ENCODE measurements at places on chromosomes 11 and 22.

- no peak for DNase-seq
Measured at GRCh38 chr11:25886036-25886435, 445.9 kb upstream of the ANO3 start.

DNA sequence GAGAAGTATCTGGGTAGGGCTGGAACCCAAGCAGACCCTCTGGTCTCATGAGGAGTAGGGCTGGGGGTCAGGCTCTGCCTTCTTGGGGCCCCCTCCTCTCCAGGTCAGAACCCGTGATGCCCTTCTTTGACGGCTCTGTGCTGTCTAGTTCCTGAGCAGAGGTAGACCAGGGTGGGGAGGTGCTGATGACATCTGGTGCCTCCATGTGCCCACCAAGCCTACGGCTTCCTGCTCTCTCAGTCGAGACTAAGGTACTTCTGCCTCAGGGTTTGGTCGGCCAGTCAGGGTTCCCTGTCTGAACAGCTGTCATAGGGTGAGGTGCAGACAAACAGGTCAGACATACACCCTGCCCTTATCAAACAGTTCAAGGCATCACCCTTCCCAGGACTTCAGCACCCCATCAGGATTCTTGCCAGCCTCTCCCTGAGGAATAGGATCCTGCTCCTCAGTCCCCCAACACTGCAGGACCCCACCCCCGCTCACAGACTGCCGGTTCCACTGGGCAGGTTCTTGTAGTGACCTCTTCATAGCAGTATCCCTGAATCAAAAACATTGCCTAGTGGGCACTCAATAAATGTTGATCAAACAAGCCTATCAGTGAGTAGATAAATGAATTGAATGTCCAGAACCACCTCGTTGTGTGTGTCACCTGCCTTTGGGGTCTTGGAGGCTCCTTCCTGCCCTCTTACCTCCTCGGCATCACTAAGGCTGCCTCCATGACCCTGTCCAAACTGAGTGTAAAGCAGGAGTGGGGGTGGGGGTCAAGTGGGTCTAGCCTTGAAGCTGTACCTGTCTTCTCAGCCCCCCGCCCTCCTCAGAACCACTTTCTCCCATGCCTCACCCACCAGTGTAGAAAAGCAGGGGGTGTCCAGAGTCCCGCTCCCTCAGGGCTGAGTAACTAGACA lies 158.2 kb downstream of the BUD13 start:
- DNase-seq: no peak

- no peak for DNase-seq
Measured at GRCh38 chr22:19568337-19569275, 44.4 kb upstream of the CLDN5 start.

DNA sequence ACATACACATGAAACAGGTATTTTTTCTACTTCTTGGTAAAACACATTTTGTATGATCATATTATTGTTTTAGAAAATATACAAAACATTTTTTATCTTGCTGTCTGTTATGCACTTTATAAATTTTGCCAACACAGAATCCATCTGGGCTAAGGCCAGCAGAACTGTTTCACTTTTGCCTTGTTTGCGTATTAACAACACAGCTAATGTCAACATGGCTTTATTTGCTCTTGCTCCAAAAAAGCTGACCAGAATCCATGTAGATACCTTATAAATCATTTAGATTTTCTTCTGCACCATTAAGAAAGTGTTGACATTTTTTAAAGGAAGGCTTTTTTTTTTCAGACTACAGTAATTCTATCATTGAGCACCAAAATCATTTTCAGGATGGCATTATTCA lies 58.1 kb upstream of the PGR start:
- no peak for DNase-seq

GRCh38 chr22:36077271-36077670 lies 48.6 kb upstream of the RBFOX2 start:
- no peak for DNase-seq

- no peak for DNase-seq
Measured at GRCh38 chr22:43846966-43847365, 15.3 kb downstream of the SULT4A1 start.

GRCh38 chr22:40728731-40729189 lies 49.5 kb downstream of the MCHR1 start:
- DNase-seq: peak; percentile 25

DNA sequence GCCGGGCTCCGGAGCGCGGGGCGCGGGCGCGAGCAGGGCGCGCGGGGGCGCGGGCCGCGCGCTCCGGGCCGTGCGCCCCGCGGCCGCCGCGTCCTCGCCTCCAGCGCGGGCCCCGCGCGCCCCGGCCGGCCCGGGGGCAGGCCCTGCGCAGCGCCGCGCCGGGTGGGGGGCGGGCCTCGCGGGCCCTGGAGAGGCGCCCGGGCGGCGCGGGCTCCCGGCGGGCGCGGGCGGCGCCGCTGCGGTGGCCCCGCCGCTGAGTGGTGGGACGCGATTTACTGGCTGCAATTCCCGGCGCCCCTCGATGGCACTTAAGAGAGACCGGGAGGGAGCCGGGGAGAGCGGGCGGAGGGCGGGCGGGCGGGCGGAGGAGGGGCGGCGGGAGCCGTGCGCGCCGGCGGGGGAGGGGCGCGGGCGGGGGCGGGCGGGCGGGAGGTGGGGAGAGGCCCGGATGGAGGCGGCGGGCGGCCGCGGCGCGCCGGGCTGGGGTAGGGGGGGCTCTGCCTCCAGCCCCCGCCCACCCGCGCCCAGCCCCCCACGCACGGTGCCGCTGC lies 73.2 kb upstream of the TCF20 start:
- no peak for DNase-seq

DNA sequence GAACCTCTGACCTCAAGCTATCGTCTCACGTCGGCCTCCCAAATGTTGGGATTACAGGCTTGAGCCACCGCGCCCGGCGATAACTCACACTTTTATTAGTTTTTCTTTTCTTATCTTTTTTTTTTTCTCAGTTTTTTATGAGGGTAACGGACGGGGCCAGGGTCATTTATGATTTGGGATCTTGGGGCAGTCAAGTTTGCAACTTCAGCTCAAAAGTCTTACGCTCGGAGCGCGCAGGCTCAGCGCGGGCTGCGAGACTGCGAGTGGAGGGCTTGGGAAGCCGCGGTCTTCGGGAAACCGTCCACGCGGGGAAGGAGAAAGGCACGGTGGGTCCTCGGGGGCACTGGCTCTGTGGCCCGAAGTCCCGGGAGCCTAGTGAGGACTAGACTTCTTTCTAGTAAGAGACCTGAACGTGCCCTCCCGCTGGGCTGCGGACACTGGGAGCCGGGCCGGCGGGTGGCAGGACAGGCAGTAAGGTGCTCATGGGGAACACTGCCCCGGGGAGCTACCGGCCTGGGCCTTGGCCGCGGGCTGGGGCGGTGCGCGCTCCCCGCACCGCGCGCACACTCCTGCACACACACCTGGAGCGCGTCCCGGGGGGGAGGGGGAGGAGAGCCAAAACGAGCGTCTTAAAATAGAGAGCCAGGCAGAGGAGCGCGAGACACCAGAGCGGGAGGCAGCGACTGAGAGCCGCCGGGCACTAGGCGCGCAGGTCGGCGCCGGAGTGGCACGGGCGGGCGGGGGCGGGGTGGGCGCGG lies 476 bp upstream of the BARX2 start:
- DNase-seq: no peak

GRCh38 chr11:123690485-123690884 lies 36.1 kb upstream of the SCN3B start:
- DNase-seq: no peak

DNA sequence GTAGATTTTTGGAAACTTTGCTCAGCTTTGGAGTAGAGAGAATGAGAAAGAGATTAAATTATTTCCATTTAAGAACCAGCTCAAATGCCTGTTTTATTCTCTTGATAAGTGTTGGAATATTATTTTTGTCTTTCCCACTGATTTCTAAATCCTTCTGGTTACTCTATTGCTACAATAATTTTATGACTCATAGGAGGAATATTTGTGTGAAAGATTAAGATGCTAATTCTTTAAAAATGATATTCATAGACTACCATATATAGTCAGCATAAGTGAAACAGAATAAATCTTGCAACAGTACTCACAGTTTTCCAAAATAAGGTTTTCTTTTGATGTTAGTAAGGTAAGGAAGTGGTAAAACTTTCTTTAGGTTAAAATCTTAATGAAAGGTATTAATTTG lies 60.9 kb downstream of the YAP1 start:
- DNase-seq: no peak

DNA sequence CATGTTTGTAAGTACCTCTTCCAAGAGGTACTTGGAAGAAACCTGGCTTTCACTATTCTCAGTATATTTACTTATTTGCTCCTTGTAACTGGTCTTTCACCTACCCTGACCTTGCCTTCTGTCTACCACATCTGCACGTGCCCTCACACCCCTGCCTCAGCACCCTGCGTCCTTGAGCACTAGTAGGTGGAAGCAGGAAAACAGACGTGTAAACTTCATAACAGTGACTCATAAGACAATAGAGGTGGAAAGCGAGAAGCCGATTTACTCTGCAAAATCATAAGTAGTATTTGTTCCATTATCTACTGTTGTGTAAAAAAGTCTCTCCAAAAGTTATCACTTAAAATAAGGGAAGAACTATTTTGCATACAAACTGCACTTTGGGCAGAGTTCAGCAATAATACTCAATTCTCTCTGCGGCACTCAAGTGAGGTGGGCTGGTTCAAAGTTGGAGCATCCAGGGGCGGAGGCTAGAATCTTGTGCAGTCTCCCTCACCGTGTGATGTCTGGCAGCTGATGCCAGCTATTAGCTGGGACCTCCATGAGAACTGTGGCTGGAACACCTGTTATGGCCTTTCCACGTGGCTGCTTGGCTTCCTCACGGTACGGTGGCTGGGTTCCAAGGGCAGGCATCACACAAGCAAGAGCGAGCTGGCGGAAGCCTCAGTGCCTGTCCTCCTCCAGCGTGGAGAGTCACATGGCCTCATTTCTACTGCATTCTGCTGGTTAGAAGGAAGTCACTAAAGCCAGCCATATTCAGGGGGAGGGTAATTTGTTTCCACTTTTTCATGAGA lies 30.4 kb downstream of the PACS1 start:
- peak; percentile 32 for DNase-seq

DNA sequence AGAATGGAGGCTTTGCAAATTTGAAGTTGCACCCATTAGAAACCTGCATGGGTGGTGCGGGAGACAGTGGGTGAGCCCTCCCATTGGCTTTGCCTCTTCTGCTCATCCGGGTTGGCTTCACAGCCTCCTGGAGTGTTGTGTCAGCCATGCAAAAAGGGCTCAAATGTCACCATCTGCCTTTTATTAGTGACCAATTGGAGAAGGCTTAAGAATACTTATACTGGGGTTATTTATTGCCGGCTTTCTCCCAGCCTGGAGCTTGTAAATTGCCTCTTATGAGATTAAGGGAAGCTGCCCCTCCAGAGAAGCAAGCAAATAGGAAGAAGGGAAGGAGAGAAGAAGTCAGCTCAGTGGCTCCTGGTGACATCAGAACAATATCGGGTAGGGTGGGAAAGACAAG lies 182.6 kb downstream of the ST3GAL4 start:
- no peak for DNase-seq

DNA sequence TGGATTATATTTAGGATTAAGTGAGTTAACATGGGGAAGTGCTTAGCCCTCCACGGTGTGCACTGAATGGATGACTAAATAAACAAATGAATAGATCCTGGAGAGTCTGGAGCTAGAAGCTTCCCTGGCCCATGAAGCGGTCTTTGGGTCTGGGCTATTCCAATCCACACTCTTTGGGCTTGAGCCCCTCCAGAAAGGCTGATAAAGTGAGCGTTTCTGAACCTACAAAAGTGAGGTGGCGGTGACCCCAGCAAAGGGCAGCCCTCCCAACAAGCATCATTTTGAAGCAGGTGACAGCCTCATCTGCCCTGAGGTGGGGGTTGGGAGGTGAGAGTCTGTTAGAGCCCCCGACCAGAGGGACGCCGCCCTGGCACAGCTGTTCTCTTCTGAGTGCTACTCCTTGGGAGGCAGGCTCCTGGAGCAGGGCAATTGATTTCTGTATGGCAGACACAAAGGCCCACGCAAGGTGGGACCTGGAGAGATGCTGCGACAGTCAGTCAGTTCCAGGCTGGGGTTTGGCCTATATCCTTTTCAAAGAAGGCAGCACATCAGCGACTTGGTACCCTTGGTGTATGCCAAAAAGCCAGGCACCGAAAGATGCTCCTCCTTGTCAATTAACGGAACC lies 157.8 kb downstream of the CACNA1I start:
- DNase-seq: no peak

DNA sequence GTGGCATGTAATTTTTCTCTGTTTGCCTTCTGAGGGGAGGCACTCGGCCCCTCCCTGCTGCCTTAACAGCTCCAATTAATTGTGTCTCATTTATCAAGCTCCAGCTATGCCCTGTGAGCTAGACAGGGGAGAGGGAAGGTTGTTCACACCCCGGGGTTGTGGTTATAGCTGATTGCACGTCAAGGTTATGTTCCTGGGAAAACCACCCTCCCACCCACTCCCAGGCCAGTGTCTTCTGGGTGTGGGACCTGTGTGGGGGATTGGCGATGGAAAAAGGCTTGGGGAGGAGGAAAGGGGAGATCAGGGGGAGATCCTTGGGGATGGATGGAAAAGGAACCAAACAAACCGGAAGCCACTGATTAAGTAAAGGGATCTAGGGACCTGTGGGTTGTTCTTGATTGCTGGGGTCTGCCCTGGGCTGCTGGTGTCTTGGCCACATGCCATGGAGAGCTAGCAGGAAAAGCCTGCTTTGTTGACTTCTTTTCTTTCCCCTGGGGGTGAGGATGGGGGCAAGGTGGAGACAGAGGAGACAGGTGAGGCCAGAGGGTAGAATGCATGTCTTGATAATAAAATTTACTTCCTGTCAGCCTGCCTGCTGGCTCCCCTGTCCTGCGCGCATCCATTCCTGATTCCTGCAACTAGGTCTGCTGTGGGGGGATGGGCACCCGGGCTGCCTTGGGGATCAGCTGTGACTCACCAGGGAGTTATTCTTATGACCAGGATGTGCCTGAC lies 13.5 kb upstream of the SORL1-AS1 start:
- no peak for DNase-seq

DNA sequence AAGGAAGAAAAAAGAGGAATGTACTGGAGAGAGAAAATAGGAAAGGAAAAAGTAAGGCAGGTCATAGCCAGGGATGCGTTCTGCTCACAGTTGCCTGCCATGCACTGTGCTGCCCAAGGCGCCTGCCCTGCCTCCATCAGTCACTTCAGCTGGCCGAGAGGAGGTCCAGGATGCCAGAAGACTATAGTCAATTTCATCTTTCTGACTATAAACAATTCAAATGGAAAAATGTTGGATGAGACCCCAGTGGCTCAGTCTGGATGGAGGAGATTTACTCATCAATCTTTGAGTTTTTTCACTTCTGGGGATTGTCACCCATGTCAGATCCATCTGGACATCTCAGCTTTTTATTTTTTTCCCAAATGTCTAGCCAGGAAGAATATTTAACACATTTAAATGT lies 36.7 kb upstream of the CLMP start:
- DNase-seq: no peak
